ENCODE measurements at places on chromosomes 3 and 15.
A peak's percentile ranks its signal among the peaks of the same experiment; 100 is the strongest.

GRCh38 chr3:62688050-62688449, 187.2 kb downstream of the CADPS start:
- DNase-seq: no peak
- H3K4me1 ChIP-seq: no peaks in the 10 kb centered on the region
- no peaks in the 10 kb centered on the region for H3K36me3 ChIP-seq
- no peaks in the 10 kb centered on the region for H3K27me3 ChIP-seq

GRCh38 chr3:126889276-126890201, 93.4 kb upstream of the PLXNA1 start:
- H3K4me3 ChIP-seq: no peak overlapping the region
- H3K36me3 ChIP-seq: no peaks in the 10 kb centered on the region
- no peak overlapping the region for H3K27ac ChIP-seq
- no peaks in the 10 kb centered on the region for H3K27me3 ChIP-seq

GRCh38 chr15:39285071-39285470, 295.8 kb upstream of the THBS1 start:
- no peaks in the 10 kb centered on the region for H3K27me3 ChIP-seq
- no peak overlapping the region for H3K4me3 ChIP-seq
- no peaks in the 10 kb centered on the region for H3K36me3 ChIP-seq
- H3K27ac ChIP-seq: no peak overlapping the region

- H3K36me3 ChIP-seq: no peaks in the 10 kb centered on the region
- H3K27me3 ChIP-seq: no peaks in the 10 kb centered on the region
- H3K4me1 ChIP-seq: no peaks in the 10 kb centered on the region
- no peak for DNase-seq
- no peak overlapping the region for H3K27ac ChIP-seq
These were observed 56.9 kb upstream of the ADCY5 start for GRCh38 chr3:123505820-123506219.

DNA sequence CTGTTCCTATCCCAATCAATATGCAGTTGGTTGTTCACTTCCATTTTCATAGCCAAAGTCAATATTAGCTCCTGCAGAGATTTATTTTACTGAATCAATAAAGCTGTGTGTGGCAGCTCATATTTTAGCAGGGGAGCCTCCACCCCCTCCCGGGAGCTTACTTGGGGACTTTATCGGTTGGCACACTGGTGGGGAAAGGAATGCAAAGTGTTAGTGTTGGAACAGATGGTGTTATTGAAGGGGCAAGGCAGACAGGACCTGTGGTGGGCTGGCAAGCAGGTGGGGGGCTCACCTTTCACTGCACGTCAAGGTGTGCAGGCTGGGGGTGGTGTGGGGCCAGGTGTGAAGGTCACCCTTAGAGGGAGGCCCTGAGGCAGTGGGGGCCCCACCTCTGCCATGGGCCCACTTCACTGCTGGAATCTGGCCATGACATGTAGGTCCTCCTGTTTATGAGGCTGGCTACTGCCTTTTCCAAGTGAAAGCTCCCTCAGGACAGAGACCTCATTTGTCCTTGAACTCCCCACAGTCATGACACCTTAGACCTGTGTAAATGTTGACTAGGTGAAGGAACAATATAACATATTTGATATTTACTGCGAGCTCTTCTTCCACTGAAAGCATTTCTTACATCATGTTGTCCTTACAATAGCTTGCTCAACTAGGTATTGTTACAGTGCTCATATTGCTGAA, 44.0 kb upstream of the SEC22A start:
- peak; percentile 49 for DNase-seq
- peak overlapping the region; percentile 73 for H3K27ac ChIP-seq

DNA sequence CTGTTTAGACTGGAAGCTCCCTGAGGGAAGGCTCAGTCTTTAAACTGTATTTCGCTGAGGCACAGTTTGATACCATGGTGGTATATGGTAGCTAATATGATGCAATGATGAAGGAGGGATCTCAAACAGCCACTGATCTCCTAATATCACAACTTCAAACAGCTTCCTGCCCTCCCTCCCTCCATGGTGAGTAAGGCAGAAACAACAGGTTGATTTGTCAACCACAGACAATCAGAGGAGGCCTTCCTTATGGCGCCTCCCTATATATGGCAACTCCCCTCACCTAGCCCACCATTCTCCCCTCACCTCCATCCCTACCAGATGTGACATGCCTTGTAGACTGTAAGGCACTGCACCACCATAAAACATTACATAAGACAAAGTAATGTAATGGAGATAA, 316.5 kb upstream of the ICE2 start:
- no peak overlapping the region for H3K27ac ChIP-seq
- H3K4me1 ChIP-seq: peaks cover 12% of the 10 kb centered on the region
- no peaks in the 10 kb centered on the region for H3K27me3 ChIP-seq
- H3K36me3 ChIP-seq: no peaks in the 10 kb centered on the region
- no peak for DNase-seq
- H3K4me3 ChIP-seq: no peak overlapping the region

DNA sequence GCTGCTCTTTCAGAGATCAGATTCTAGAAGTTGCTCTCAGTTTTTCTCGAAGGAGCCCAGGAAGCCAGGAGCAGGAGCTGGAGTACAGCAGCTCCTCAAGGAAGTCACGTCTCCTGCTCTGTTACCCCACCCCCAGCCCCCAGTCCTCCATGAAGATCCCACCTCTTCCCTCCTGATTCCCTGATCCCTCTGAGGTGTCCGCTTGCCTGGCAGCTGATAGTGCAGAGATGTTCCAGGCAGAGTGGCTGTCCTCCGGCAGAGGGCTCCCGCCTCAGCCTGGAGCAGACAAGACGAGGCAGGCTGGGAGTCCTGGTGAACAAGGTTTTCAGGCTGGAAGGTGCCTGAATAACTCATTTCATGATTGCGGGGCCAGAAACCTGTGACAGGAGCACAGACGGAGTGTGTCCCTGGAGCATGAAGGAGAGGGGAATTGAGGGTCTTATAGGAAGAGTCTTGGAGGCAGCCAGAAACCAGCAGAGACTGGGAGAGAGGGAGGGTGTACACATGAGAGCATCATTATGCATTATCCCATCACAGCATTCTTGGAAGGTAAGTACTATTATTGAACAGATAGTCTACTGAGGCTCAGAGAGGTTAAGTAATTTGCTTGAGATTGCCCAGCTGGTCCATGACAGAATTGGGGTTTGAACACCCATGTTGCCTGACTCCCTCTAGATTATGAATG, 1.2 kb downstream of the HRH1 start:
- no peak overlapping the region for H3K4me3 ChIP-seq
- no peaks in the 10 kb centered on the region for H3K27me3 ChIP-seq
- peak; percentile 39 for DNase-seq
- no peaks in the 10 kb centered on the region for H3K4me1 ChIP-seq

- DNase-seq: no peak
- no peak overlapping the region for H3K27ac ChIP-seq
- no peaks in the 10 kb centered on the region for H3K27me3 ChIP-seq
- H3K36me3 ChIP-seq: no peaks in the 10 kb centered on the region
- no peak overlapping the region for H3K4me3 ChIP-seq
These were observed 7.6 kb downstream of the NSUN3 start for GRCh38 chr3:94070341-94070911.

DNA sequence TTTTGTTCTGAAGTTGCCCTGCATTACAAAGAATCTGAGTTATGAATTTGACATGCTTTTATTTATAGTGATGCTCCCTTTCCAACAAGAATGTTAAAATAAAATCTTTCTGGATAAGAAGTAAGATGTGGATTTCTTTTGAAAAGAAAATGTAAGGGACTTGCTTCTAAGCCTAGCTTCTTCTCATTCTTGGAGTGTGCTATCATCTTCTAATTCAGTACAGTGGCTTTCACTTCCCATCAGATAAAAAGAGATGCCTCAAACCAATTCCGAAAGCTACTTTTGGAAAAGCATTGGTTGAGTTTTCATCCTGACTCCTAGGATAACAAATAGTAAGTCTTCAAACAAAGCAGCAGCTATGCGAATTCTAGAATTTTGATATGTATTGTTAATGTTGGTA, 197.0 kb upstream of the ZPLD1 start:
- H3K27me3 ChIP-seq: no peaks in the 10 kb centered on the region
- H3K36me3 ChIP-seq: no peaks in the 10 kb centered on the region
- no peak overlapping the region for H3K4me3 ChIP-seq
- no peak for DNase-seq
- H3K4me1 ChIP-seq: no peaks in the 10 kb centered on the region
- H3K27ac ChIP-seq: no peak overlapping the region

- H3K27ac ChIP-seq: no peak overlapping the region
- H3K27me3 ChIP-seq: no peaks in the 10 kb centered on the region
- no peaks in the 10 kb centered on the region for H3K36me3 ChIP-seq
- no peak for DNase-seq
- H3K4me3 ChIP-seq: no peak overlapping the region
- H3K4me1 ChIP-seq: no peaks in the 10 kb centered on the region
These were observed 239.9 kb downstream of the NFKBIZ start for GRCh38 chr3:102089239-102089638.

- H3K4me1 ChIP-seq: peaks cover 49% of the 10 kb centered on the region
- no peak overlapping the region for H3K27ac ChIP-seq
- no peak overlapping the region for H3K4me3 ChIP-seq
- no peaks in the 10 kb centered on the region for H3K36me3 ChIP-seq
These were observed 12.7 kb downstream of the PLXND1 start for GRCh38 chr3:129593595-129594339.

DNA sequence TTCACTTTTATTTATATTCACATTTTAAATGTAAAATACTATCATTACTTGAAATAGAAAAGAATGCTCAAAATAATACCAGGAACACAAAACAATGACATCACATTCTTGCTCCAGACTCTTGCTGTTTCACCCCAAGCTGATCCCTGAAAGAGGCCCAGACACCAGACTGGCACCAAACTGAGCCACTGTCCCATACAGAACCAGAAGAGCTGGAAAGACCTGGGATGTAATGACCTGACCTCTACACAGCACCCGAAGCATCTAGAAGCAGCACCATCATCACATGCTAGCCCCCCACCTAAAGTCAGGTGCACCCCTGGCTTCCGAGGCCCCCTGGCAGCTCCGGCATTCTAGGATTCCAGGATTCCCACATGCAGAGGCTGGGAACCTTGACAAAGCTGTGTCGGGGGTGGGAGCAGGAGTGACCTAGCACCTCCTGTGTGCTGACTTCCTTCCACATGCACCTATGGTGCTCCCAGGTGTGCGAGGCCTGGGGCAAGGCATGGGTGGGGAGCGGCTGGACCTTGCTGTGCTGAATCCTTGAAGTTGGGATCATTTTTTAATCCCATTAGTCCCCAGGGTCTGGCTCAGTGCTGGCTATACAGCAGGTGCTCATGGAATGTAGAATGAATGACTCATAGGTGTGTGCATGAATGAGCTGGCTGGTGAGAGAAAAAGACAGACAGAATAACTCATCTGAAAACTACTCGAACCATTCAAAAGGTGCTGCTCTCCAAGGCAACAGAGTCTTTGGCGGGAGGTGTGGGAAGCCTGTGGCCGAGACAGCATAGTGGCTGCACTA, 144.7 kb upstream of the IQSEC1 start:
- H3K27me3 ChIP-seq: no peaks in the 10 kb centered on the region
- H3K27ac ChIP-seq: no peak overlapping the region
- peaks cover 23% of the 10 kb centered on the region for H3K4me1 ChIP-seq
- no peaks in the 10 kb centered on the region for H3K36me3 ChIP-seq
- no peak overlapping the region for H3K4me3 ChIP-seq

- DNase-seq: no peak
- no peak overlapping the region for H3K27ac ChIP-seq
- no peaks in the 10 kb centered on the region for H3K36me3 ChIP-seq
- H3K4me3 ChIP-seq: no peak overlapping the region
- peaks cover 49% of the 10 kb centered on the region for H3K4me1 ChIP-seq
These were observed 10.8 kb downstream of the BHLHE40 start for GRCh38 chr3:4990069-4990468.

- no peak overlapping the region for H3K27ac ChIP-seq
- H3K27me3 ChIP-seq: no peaks in the 10 kb centered on the region
- no peak overlapping the region for H3K4me3 ChIP-seq
- peak; percentile 4 for DNase-seq
These were observed 10.8 kb upstream of the SNRPA1 start for GRCh38 chr15:101305820-101306255.

All from body of pancreas (tissue), 4 donors.